IPS DF 19.7 (cell line): ENCODE measurements at places on chromosomes 2 and 18.

DNA sequence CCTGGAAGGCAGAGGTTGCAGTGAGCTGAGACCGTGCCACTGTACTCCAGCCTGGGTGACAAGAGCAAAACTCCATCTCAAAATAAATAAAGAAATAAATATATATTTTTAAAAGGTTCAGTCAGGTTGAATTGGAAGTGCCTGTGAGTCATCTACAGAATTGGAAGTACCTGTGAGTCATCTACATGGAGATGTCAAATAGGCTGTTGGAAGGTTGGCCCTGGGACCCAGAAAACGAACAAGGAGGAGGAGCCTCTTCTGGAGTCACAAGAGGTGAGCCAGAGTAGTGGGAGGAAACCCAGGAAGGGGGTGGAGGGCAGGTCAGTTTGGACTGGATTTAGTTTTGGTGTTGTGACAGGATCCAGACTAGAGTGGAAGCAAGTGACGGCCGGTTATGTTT, 15.2 kb upstream of the SCYGR1 start:
- no peak for DNase-seq

DNA sequence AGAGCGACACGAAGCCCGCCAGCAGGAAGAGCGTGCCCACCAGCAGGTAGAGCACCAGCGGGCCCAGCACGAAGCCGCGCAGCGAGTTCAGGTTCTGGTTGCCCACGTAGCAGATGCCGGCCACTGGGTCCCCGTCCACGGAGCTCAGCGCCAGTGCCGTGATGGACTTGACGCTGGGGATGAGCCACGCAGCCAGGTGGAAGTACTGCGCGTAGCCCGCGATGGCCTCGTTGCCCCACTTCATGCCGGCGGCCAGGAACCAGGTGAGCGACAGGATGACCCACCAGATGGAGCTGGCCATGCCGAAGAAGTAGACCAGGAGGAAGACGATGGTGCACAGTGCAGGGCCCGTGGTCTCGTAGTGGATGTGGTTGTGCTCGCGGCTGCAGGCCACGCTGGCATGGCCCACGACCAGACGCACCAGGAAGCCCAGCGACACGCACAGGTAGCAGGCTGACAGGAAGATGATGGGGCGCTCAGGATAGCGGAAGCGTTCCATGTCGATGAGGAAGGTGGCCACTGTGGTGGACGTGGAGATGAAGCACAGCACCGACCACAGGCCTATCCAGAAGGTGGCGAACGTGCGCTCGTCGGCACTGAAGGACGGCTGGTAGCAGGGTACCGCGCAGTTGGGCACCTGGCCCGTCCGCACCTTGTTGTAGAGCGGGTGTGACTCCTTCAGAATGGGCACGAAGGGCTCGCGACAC, 2.1 kb downstream of the FZD5 start:
- no peak for DNase-seq

DNA sequence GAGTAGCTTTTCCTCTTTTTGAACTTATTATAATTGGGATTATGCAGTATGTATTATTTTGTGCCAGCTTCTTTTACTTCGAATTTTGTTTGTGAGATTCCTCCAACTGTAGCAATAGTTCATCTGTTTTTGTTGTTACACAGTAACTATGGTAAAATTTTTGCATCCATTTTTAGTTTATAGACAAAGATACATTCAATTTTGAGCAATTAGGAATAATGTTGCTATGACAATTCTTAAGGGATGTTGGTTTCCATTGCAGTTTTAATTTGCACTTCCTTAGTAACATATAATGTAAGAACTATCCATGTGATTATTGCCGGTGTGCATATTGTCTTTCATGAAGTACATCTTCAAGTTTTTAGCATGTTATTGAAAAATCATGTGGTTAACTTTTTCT, 20.7 kb downstream of the CCDC102B start:
- no peak for DNase-seq

- DNase-seq: no peak
Measured at GRCh38 chr18:23994361-23994902, 20.1 kb upstream of the TTC39C start.

GRCh38 chr18:26919627-26920026, 54.1 kb upstream of the AQP4 start:
- DNase-seq: no peak

DNA sequence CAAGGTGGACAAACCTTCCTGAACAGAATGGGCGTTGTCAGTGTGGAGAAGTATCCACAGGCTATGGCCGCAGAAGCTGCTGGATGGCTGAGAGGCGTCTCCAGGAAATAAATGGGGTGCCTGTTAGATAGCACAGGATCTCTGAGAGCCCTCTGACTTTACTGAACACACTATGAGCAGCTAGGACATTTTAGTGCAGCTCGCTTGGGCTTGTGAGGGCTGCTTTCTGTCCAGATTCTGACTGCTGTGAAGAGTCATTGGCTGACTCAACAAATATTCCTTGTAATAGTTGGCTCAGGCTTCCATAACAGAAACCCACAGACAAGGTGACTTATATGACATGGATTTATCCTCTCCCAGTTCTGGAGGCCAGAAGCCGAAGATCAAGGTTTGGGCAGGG, 100.2 kb upstream of the SNTG2 start:
- no peak for DNase-seq

DNA sequence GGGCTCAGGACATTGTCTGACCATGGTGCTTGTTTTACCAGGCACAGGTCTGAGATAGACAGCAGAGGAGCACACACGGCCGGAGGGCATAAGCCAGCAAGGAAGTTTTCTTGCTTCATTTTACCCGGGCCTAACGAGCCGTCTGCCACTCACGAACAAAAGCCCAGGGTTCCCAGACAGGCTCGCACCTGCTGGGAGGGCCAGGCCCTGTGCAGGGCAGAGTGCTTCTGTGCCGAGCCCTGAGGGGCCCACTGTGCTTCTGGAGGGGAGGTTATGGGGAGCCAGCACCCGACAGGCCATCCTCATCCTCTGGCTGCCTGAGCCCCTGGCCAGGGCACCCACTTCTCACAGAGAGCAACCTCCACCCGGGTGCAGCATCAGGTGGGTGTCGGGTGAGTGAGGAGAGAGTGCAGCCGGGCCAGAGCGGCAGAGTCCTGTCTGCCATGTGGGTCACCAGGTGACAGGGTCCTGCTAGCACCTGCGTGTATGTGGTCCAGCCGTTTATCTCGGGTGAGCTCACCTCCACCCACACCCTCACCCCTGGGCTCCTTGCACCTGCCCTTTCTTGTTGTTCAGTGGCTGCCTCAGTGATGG, 297.9 kb downstream of the NDUFA10 start:
- no peak for DNase-seq

DNA sequence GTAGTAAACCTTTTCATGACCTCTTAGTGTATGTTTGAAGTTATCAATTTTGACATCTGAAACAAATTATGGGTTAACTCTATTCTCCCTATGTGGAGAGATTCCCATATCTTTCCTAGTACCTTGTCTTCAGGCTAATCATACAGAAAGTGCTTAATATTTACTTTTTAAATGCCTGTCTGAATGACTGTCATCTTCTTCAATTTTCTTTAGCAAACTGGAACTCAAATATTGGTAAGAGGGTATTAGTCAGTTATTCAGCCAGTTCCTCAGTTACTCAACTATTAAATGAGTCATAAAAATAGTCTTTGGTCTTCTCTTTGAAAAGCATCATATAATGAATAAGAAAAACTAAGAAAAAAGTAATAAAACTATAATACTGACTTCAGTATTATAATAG, 1038.0 kb upstream of the PIK3C3 start:
- no peak for DNase-seq

DNA sequence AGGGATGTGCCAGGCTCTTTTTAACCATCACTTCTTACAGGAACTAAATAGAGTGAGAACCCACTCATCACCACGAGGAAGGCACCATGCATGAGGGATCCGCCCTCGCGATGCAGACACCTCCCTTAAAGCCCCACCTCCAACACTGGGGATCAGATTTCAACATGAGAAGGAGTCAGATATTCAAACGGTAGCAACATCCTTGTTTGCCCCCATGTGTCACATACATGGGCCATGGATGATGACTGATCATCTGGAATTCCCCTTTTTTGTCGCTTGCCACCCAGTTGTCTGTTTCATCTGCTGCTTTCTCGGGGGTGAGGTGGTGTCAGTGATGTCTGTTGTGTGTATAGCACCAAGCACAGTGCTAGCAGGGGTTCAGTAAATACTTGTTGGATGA, 57.9 kb downstream of the NCK2 start:
- no peak for DNase-seq
